ENCODE measurements at places on chromosomes 7 and 10.

GRCh38 chr7:156684251-156684650 is 43.7 kb downstream of the RNF32 start:
- no peak for DNase-seq

- DNase-seq = no peak
These were observed 20.4 kb downstream of the MKRN1 start for GRCh38 chr7:140458916-140459315.

- DNase-seq = no peak
These were observed 61.5 kb downstream of the GRB10 start for GRCh38 chr7:50721160-50721559.

- no peak for DNase-seq
These were observed 88.8 kb upstream of the TNS3 start for GRCh38 chr7:47670729-47671128.

Measured in stimulated activated CD8-positive, alpha-beta memory T cell treated with anti-CD3 and anti-CD28 coated beads, Interleukin-15, amount 100 ng/mL, for 1 hour (primary cell).